ENCODE measurements at places on chromosomes 5 and 9.

DNA sequence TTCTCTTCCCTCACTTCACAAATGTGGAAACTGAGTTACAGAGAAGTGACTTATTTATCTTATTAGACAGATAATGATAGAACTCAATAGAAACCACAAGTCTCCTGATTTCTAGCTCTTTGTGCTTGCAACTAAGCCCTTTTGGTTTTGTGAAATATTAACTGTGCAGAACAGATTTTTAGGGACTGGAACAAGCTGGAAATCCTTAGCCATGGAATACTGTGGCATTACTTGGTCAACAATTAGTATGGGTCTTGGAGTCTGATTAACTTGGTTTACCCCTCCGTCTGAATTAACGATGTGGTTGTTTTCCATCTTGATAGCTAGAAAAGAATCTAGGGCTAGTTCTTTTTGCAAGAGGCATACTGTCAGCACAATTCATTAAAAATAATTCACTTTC lies 584 bp upstream of the KLF9 start:
- no peak for DNase-seq

DNA sequence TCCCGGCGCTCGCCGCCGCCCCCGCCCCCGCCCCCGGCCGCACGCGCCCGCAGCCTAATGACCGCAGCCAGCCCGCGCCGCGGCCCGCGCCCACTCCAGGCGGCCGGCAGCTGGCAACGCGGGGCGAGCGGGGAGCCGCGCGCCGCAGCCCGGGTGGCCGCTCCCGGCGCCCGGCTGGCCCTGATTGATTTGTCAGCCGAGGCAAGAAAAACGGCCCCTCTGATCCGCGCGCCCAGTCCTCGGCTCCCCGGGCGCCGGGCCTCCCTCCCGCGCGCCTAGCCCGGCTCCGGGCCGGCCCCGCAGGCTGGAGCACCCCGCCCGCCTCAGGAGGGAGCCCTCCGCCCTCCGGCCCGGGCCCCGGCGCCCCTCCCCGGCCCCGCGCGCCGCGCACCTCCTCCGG lies 11.9 kb upstream of the LHX2 start:
- DNase-seq = no peak

DNA sequence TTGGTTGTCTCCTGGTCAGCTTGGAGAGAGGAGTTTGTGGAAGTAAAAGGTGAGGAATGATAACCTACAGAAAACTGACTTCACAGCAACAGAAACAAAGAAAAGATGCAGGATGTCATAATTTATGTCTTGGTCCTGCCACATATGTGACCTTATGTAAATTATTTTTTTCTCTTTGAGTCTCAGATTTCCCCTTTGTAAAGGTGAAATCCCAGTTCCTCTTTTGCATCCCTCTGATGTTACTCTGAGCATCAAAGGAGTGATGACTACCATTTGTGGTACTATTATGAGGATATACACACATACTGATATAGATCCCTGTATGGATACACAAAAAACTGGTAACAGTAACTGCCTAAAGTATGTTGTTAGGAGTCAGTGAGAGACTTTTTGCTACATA lies 1.4 kb upstream of the THG1L start:
- DNase-seq = no peak

DNA sequence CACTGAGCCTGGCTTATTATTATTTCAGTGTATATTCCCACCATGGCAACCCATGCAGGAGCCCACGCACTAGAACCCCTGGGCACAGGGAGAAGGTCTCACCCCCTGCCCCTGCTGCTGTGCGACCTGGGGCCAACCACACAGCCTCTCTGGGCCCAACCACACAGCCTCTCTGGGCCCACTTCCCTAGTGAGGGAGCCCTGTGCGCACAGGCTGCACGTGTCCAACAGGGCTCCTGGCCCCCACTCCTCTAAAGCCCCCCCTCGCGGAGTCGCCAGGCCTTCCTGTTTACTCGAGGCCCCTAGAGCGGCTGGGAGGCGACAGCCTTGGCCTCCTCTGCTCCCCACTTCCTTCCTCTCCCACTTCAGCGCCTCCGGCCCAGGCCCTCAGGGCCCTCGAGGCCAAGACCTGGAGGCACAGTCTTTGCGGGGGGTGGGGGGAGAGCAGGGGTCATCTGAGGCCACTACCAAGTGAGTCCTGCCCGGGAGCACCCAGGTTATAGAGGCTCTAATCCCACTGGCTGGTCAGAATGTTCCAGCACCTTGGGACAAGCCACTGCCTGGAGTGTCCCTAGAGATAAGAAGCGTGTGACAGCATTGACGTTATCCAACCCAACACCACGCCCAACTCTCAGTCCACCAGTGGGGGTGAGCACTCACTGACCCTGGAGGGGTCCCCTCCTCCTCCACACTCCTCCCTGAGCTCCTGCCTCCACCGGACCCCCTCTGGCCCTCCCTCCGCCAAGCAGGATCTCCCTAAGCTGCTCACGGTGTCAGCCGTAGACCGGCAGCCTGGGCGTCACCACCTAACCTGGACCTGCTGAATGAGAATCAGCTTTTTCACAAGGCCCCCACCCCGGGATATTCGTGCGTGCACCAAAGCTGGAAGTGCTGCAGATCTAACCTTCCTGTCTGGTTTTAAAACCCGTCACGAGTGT lies 7.9 kb upstream of the ENG start:
- no peak for DNase-seq

DNA sequence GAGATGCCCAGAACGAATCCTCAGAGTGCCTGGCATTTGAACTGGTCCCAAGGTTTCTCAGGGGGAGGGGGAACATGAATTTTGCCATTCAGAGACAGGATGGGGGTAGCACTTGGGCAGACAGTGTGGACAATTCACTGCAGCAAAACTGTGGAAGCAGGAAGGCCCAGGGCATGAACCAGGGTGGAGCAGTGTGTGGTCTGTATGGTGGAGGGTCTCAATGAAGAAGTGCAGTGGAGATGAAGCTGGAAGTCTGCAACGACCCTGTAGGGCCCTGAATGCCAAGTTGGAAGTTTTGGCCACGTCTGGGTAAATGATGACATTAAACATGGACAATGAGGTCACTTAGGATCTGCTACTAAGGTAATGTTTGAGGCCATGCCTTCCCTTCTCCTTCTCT lies 273.9 kb downstream of the CDK5RAP2 start:
- DNase-seq = no peak

- DNase-seq = peak; percentile 47
These were observed 653.7 kb downstream of the NR2F1-AS1 start for GRCh38 chr5:92927291-92927778.

DNA sequence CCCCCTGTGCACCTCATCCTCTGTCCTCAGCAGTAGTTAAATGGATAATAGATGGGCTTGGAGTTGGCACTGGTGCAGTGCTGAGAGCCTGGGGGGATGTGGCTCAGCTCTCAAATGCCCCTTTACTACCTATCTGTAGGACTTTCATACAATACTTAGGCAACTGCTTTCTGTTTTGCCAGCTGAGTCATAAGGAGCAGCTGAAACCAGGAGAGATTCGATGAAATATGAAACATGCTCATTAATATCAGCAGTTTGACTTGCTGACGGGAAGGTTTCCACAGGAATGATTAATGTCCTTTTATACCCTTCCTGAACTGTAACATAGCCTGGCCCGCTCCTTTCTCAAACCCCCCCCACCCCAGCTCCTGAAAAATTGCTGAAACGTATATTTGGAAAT lies 142.6 kb downstream of the SAXO1 start:
- DNase-seq = peak; percentile 78

- no peak for DNase-seq
These were observed 181.4 kb downstream of the NTRK2 start for GRCh38 chr9:84850830-84851392.

GRCh38 chr9:106707291-106707690 lies 155.7 kb upstream of the ZNF462 start:
- no peak for DNase-seq

DNA sequence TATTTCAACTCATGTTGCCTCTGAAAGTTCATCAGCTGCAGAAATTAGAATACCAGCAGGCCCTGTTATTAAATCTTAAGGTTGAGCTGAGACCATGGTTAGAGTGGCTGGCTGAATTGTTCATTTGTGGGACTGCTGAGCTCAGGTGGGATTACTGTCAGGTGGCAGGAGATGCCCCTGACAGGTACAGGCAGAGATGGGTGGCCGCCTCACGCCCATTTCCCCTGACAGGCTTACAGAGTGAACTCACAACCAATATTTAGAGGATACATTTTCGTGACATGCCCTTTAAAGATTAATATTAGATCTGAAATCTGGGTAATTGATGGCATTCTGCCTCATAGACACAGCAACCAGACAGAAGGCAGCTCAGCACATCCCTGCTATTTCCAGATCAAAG lies 136.0 kb downstream of the MVB12B start:
- DNase-seq = no peak

GRCh38 chr5:148816357-148816756 lies 10.1 kb upstream of the ADRB2 start:
- DNase-seq = no peak

DNA sequence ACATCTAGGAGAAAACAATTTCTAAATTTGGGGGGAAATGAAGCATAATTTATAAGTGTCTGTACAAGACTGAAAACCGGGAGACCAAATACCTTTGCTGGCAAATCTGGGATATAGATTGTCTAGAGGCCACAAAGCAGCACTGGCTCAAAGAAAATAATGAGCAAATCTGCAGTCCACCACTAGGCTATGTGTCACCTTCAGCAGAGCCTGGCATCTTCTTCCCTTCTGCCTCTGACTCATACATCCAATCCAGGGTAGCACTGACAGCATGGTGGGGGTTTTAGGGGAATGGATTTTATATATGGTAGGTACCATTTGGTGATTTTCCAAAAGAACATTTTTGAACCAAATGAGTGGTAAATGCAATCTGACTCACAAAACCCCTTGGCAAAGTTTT lies 12.8 kb downstream of the FAM81B start:
- no peak for DNase-seq

DNA sequence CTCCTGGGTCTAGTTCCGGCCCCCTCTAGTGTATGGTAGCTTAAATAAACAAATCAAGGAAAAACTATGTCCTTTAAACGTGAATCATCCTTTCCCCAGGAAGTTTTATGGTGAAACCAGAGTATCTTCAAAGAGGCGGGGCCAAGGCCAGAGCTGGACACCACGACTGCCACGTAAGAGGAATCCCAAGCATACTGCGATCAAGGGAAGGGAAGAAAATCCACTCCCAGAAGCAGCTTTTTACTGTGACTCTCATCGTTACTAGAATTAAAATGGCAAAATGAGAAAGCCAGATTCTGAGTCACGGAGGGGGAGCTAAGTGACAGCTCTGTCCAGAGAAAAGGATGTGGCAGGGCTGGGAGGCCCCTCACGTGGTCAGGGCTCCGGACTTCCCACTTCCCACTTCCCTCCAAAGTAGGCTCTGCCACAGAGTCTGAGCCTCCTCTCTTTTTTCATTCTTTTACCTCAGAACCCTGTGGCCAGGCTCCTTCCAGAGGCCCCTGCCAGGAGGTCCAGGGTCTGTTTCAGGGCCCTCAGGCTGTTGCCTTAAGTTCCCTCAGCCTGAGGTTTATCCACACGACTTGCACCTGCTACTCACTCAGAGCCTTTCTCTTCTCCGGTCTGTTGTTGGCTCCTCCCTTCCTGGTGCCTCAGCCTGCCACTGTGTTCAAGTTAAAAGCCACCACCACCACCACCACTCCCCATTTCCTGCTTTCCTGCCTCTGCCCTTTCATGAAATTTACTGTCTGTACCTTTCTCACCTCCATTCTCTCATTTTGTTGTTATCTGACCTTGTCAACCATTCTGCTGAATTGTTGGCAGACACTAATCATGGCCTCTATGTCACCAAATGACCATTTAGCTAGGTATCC lies 1.4 kb upstream of the GLRX start:
- peak; percentile 91 for DNase-seq

DNA sequence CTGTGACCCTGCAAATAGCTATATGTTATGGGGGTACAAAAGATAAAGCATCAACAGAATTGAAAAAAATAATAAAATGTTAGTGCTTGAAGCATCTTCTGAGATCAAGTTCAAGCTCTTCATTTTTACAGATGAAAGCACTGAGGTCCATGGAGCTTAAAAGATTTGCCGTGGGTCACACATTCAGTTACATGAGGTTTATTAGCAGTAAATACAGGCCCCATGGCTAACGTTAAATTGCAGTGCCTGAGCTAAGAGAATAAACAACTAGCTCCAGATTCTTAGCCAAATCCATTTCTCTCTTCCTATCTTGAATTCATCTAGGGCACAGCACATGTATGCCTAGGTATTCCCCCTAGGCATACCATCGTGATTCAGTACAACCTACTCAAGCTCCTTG lies 2052.7 kb upstream of the C9orf72 start:
- no peak for DNase-seq

DNA sequence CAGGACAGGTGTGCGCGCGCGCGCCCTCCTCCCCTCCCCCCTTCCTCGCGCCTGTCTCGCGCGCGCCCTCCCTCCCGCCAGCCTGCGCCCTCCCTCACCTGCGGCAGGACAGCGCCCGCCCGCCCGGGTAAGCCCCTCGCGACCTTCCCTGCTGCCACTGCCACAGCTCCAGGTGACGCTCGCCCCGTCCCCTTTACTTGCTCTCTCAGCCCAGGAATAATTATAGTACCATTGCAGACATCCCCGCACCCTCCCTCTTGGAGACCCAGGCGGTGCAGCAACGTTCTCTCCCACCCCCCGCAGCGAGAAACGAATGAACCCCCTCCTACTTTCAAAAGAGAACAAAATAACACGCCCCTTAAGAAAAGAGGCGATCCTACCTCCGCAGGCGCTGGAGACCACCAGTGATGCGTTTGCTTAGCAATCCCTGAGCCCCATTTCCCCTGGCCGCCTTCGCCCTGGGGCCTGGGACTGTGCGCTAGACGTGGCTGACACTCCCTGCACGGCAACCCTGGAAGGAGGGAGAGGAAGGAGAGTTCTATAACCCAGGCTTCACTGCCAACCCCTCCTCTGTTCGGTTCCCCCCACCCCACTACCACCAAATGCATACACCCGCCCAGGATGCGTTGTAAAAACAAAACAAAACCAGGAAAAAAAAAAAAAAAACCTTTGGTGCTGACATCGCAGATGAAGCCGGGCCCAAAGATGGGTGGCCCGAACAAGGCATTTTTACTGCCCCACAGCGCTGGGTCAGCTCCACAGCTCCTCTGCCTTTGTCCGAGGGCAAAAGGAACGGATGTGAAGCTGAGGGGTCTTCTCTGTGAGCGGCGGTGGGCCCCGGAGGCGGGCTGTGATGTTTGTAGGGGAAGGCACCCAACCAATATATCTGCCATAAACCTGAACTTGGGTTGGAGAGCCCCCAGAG lies 5.6 kb upstream of the PURA start:
- DNase-seq = no peak

- DNase-seq = peak; percentile 46
These were observed 16.5 kb upstream of the SPDL1 start for GRCh38 chr5:169567079-169567478.

- DNase-seq = no peak
These were observed 105.7 kb upstream of the RANBP3L start for GRCh38 chr5:36407396-36407795.

Data from myocyte (in vitro differentiated cells).